Inflammatory macrophage treated with lipopolysaccharide for 1 hour (primary cell): ENCODE measurements at places on chromosomes 2 and 18.

GRCh38 chr2:191555092-191555742, 122.7 kb upstream of the NABP1 start:
- DNase-seq, result peak; percentile 98

DNA sequence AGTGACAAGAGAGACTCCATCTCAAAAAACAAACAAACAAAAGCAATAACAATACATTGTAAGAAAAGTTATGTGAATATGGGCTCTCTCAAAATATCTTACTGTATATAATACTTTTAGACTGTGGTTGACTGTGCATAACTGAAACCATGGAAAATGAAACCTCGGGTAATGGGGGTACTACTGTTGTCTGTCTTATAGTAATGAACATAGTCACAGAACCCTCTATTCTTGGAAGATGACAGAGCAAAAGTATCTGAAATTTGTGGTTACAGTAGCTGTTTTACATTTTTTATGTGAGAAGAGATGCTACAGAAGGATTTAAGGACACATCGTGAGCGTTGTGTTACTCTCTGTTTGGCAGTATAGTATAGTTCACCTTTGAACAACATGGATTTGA, 60.5 kb downstream of the MAP4K4 start:
- no peak for DNase-seq

- DNase-seq, result no peak
These were observed 155.3 kb upstream of the NABP1 start for GRCh38 chr2:191522478-191523120.

- no peak for DNase-seq
These were observed 33.1 kb downstream of the EVA1A start for GRCh38 chr2:75527676-75528075.
